ENCODE measurements at places on chromosomes 7 and 10.

- no peak for DNase-seq
Measured at GRCh38 chr7:35717516-35717915, 22.6 kb upstream of the HERPUD2 start.

- no peak for DNase-seq
Measured at GRCh38 chr7:85052056-85052737, 134.7 kb downstream of the SEMA3D start.

DNA sequence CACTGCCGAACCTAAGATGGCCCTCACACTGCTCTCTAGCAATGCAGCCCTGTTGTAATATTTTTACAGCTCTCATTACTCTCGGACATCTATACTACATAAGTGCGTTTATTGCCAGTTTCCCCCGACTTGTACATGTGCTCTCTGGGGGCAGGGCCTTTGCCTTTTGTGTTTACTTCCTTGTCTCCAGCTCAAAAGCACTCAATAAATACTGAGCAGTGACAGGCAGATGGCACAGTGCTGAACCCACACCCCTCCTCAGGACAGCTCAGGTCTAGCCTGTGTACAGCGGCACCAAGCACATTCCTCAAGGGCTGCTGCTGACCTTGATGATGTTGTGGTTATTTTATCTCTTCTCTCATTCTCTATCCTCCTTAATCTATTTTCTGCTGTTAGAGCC, 68.0 kb upstream of the ELMO1 start:
- DNase-seq: no peak

GRCh38 chr7:44310221-44310848, 15.1 kb downstream of the CAMK2B start:
- DNase-seq: no peak

GRCh38 chr7:52586704-52587103, 448.7 kb upstream of the POM121L12 start:
- no peak for DNase-seq

GRCh38 chr10:71475243-71475871, 78.6 kb downstream of the CDH23 start:
- DNase-seq: no peak

GRCh38 chr10:121481180-121481579, 117.1 kb downstream of the FGFR2 start:
- no peak for DNase-seq

- no peak for DNase-seq
Measured at GRCh38 chr7:27576360-27576944, 86.2 kb downstream of the HIBADH start.

GRCh38 chr7:108598914-108599580, 29.4 kb downstream of the DNAJB9 start:
- DNase-seq: no peak

GRCh38 chr10:3372281-3372680, 199.7 kb upstream of the PITRM1 start:
- no peak for DNase-seq

- no peak for DNase-seq
Measured at GRCh38 chr10:86594535-86594934, 59.8 kb upstream of the OPN4 start.

- no peak for DNase-seq
Measured at GRCh38 chr10:79628083-79628482, 17.3 kb downstream of the SFTPA1 start.

- DNase-seq: no peak
Measured at GRCh38 chr7:28800150-28800549, 158.0 kb downstream of the TRIL start.

- DNase-seq: no peak
Measured at GRCh38 chr10:31820778-31821369, 107.8 kb downstream of the ARHGAP12 start.

GRCh38 chr10:115566867-115567266, 473.7 kb downstream of the ATRNL1 start:
- no peak for DNase-seq

- no peak for DNase-seq
Measured at GRCh38 chr7:103657474-103657894, 211.5 kb upstream of the SLC26A5 start.

DNA sequence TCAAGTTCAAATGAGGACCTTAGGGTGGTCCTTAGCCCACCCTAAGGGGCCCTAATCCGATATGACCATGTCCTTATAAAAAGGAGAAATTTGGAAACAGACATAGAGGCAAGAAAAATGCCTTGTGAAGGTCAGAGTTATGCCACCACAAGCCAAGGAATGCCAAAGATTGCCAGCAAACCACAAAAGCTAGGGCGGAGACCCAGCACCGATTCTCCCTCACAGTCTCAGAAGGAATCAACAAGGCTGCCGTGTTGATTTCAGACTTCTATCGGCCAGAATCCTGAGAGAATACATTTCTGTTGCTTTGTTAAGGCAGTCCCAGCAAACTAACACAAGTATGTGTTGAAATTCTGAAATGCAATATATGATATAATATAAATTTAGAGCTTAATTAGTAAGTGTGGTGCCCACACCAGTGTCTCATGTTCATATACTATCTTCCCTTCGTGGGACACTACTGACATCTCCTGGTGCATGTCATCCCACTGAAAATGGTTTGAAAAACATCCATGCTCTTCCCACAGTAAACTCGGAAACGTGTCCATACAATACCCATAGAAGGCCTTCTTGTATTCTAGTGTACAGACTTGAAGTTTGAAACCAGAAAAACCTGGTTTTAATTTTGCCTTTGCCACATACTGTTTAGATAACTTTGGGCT, 349.0 kb downstream of the TNS3 start:
- no peak for DNase-seq

DNA sequence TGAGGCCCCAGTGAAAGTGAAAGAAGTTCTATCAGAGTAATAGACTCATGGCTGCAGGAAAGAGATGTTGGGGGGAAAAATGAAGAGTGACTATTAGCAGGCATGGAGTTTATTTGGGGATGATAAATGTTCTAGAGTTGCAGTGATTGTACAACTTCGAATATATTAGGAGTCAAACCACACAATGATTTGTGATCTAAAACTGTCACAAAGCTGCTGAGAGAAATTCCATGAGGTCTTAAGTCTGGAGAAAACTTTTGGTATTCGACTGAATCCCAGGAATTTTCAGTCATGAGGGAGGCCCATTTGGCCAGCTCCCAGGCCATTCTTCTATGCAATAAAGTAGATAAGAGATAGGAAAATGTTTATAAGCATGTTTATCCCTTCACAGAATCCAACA, 55.9 kb upstream of the UNC5B start:
- DNase-seq: no peak

GRCh38 chr7:1953199-1954190, 279.2 kb downstream of the MAD1L1 start:
- DNase-seq: no peak

DNA sequence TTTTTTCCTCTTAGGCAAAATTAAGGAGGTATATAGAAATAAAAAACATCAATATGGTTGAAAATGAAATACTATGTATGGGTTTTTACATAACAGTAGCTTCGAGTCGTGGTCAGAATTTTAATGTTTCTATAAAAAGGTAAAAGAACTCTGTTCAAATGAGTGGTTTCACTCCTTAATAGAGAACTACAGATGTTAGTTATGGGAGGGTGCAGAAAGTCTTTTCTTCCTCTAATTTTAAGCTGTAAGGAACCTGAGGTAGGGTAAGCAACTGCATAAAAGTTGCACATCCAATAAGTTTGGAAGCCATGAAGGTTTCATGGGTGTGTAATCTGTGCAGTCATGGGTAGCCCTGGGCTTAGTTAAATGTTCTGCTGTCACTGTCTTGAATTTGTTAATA, 141.3 kb downstream of the SUGCT start:
- no peak for DNase-seq

Measured in hypothalamus (tissue), 51 donors.